ENCODE measurements at places on chromosomes 1 and 21.

DNA sequence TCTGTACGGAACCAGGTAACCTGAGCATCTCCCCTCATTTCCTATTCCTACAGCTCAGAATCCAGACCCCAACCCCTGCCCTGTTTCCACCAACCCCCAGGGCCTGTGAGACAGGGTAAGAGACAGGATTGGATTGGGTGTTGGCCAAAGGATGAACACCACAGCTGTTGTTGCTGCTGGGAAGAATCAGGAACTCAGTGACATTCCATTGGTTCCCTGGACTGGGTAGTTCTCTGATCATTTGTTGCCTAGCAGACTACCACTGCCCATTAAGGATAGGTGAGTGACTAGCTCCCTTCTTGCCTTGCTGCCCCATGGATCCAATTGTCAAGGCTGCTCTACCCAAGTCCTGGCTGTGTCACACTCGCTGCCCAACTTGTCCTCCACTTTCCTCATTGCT, 10.0 kb downstream of the NCSTN start:
- DNase-seq = no peak

GRCh38 chr1:32335790-32336590, at the start of gene MARCKSL1:
MARCKSL1 (minus strand) TSS chr1:32336233; CDS start chr1:32336033, 200 bp downstream.
- DNase-seq = peak; percentile 81

- DNase-seq = no peak
Observed at GRCh38 chr1:206070627-206071304, 17.8 kb downstream of the RHEX start.

DNA sequence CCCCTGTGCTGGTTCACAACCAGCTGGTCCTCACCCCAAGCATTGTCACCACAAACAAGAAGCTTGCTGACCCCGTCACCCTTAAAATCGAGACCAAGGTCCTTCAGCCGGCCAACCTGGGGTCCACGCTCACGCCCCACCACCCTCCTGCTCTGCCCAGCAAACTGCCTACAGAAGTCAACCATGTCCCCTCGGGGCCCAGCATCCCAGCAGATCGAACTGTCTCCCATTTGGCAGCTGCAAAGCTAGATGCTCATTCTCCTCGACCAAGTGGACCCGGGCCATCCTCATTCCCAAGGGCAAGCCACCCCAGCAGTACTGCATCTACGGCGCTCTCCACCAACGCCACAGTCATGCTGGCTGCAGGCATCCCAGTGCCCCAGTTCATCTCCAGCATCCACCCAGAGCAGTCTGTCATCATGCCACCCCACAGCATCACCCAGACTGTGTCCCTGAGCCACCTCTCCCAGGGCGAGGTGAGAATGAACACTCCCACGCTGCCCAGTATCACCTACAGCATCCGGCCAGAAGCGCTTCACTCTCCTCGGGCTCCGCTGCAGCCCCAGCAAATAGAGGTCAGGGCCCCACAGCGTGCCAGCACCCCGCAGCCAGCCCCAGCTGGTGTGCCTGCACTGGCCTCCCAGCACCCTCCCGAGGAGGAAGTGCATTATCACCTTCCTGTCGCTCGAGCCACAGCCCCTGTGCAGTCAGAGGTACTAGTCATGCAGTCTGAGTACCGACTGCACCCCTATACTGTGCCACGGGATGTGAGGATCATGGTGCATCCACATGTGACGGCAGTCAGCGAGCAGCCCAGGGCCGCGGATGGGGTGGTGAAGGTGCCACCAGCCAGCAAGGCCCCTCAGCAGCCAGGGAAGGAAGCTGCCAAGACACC, 40.6 kb downstream of the ZBTB17 start:
- DNase-seq = no peak

DNA sequence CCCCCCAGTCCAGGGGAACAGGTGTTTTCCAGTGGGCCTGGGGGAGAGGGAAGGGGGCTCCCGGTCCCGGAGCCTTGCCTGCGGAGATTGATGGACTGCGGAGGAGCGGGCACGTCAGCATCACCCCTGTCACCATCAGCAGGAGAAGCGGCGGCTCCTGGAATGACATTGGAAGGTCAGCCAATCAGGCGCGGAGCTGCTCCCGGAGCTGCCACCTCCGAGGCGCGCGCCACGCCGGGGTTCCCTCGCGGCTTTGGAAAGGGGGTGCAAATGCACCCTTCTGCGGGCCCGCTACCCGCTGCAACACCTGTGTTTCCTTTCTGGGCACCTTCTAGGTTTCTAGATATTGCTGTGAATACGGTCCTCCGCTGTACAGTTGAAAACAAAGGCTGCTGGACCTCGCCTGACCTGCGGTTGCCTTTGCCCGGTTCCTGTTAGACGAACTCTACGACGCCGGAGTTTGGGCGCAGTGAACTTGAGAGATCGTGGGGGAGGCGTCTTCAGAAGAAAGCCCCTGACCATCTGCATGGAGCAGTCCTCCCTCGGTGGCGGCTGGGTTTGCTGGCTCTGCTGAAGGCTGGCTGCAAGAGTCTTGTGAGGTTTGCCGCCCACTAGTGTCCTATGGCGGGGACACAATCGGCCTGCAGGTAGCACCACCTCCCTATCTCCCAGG, 5.3 kb downstream of the DSCAM start:
- no peak for DNase-seq

GRCh38 chr1:156543066-156543465, 29.3 kb downstream of the IQGAP3 start:
- DNase-seq = no peak

GRCh38 chr1:108179018-108179417, 21.1 kb downstream of the SLC25A24 start:
- no peak for DNase-seq

DNA sequence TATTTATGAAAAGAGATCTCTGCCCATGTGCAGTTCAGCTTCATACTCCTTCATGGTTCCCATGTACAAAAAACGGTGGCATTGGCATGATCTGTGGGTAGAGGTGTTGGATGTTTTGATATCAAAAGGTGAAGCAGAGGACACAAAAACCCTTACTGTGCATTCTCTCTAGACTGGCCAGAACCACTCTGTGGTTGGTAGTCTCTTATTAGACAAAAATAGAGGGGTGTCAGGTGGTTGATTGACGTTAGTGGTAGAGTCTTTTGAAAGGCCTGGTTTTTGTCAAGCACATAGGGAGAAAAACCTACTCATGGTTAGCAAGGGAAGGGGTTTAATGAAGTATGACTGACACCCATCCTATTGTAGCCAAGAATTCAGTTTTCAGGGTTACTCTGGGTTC, 400.0 kb upstream of the TMPRSS15 start:
- no peak for DNase-seq

- DNase-seq = no peak
Observed at GRCh38 chr21:43794311-43794710, 4.9 kb downstream of the RRP1 start.

DNA sequence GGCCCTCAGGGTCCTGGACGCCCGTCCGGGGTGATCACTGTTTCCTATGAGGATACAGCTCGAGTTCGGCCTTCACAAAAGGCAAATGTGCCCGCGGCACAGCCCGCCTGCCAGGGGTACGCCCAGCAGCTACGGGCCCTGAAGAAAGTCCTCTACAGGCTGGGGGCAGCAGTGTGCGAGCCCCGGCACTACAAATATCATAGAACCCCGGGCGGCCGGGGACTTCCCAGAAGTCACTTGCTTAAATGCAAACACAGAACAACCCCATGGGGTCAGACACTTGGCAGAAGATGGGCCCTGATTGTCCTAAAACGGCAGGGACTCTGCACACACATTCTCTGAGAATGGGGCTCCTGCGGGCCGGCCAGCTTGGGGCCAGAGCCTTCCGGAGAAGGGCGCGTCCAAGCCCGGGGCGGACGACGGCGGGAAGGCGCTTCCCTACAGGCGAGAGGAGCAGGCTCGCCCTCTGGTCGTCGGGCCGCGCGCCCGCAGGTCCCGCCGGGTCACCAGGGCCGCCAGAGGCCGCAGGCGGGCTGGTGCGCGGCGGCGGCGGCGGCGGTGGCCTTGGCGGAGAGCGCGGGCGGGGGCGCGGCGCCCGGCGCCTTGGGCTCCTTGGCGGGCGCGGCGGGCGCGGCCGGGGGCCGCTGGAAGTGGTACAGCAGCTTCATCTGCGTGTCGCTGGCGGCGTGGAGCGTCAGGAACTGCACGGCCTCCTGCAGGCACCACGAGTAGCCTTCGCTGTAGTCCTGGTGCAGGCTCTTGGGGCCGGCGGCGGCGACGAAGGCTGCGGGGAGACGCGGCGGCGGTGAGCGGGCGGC, 888 bp downstream of the HES5 start:
- no peak for DNase-seq

GRCh38 chr1:243731301-243731891, 118.6 kb downstream of the AKT3 start:
- DNase-seq = no peak

- DNase-seq = no peak
Observed at GRCh38 chr1:245181158-245181517, 26.4 kb downstream of the KIF26B start.

GRCh38 chr1:6776389-6776788, 8.9 kb upstream of the CAMTA1 start:
- DNase-seq = no peak

- no peak for DNase-seq
Observed at GRCh38 chr1:51663105-51663504, 46.2 kb downstream of the OSBPL9 start.

DNA sequence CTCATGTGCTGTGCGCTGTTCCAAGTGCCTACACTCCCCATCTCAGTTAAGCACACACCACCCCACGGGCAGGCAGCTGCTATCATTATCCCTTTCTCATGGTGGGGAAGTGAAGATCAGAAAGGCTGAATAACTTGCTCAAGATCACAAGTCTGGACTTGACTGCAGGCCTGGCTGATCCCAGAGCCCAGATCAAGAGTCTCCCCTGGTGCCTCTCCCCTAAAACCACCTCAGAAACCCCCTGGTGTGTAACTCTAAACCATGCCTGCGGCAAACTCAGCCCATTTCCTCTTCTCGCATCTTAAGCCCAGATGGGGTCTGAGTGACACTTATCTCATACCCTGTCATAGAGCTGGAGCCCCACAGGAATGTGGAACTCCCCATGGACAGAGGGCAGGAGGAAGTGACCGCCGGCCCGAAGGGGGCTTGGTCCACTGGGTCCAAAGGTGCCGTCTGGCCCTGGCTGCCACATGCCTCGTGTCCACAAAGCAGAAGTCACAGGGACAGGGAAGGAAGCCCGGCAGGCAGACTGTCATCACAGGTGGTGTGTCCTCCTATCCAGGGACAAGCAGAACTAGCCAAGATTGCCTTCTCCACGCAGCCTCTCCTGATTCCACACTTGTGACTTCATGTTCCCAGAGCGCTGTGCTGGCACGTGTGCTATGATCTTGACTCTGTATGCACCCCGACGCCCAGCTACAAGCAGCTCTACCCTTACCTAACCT, 92.1 kb downstream of the SYF2 start:
- DNase-seq = no peak

GRCh38 chr1:99533909-99534637, 111.8 kb upstream of the PALMD start:
- no peak for DNase-seq

DNA sequence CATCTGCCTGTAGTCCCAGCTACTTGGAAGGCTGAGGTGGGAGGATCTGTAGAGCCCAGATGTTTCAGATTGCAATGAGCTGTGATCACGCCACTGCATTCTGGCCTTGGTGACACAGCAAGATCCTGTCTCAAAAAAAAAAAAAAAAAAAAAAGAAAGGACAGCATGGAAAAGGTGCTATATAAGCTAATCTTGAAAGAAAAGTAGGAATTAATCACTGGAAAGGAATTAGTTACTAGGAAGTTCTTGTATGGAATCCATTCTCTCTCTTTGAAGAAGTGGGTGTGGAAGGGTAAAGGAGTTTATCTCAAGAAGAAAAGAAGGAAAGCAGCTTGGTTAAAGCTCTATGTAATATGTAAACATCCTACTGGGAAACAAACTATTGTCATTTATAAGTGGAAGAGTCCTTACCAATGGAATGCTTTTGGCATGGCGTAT, 339.2 kb downstream of the DPYD start:
- DNase-seq = no peak

DNA sequence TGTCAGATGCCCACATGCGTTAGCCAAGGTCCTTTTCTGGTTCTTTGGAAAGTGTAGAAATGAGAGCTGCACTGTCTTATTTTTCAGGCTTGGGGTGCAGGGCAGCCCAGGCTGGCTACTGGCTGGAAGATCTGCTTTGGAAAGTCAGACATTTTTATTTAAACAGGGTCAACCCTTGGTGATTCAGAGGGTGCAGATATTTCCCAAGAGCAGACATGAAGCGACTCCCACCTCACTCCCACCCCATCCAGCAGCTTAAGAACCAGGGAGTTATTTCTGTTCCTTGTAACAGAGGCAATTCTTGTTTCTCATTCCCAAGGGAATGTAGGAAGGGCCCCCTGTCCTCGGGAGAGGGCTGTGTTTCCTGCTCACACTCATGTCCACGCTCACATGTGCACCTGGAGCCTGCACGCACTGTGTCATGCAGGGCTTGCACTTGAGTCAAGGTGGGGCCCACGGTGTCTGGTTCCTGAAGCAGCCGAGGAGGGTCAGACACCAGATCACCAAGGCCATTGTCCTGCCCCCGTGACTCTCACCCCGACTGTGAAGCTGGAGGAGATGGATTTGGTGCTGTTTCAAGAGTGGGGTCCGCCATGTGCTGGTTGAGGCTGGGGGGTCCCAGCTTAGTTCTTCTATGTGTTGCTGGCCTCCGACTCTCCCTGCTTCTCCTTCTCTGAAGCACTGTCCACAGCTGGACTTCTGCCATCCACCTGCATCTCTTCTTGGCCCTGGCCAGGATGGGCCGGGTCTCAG, 992 bp downstream of the S100A7A start:
- no peak for DNase-seq

- DNase-seq = no peak
Observed at GRCh38 chr1:12539705-12540579, 78.1 kb downstream of the DHRS3 start.

DNA sequence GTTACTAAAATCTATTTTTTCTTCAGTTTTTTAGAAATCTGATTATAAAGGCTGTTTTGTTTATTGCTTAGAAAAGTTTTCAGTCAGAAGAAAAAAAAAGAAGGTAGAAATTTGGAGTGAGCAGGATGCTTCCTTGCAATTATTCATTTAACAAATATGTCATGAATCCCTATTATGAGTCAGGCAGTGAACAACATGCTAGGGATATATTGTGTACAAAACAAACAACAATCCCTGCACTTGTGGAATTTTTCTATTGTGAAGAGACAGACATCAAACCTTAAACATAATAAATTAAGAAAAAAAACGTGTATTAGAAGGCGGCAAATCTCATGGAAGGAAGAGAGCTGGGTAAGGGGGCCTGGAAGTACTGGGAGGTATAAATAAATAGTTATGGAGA, 664.1 kb upstream of the CAMK1G start:
- no peak for DNase-seq

DNA sequence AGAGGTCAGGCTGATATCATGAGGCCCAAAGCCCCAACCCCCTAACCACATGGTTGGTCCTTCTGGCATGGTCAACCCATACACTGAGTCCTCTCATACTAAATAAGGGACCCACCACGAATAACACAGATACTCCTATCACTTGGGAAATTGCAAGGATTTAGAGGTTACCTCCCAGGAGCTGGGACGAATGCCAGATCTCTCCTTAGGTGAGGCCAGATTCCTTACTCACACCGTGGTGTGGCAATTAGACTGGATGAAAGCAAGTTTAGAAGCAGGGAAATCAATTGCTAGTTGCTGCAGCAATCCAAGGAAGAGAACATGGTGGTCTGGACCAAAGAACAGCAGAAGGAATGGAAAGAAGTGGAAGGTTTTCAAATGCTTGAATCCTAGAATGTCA, 60.1 kb downstream of the IER5 start:
- no peak for DNase-seq
